GM06990 (cell line): ENCODE measurements at places on chromosomes 3 and 15.

- DNase-seq: no peak
Measured at GRCh38 chr15:28933710-28934445, 48.1 kb downstream of the APBA2 start.

DNA sequence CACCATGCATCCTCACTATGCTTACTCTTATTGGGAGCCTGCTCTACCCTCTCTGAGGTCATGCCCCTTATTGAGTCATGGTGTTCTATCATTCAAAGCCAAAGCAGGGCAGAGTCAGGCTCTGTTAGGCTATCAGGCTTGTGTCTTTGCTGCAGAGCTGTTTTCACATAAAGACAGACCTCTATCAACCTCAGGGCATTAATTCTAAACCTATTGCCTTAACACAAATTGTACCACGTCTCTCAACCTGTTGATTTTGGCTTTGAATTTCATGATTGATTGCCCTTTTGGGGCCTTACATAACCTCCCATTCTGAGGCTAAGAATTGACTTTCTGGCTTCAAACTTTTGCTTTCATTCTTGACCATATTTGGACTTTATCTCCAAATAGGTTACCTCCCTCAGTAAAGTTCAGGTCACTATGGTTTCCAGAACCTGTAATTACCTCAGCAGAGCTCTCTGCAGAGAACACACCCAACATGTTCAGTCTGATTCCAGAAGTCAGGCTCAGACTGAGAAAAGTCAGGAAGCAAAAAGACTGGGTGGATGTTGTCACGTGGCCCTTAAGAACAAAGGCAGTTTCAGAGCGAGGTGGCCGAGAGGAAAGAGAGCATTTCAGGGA is 221.4 kb upstream of the NANOGP8 start:
- no peak for DNase-seq

DNA sequence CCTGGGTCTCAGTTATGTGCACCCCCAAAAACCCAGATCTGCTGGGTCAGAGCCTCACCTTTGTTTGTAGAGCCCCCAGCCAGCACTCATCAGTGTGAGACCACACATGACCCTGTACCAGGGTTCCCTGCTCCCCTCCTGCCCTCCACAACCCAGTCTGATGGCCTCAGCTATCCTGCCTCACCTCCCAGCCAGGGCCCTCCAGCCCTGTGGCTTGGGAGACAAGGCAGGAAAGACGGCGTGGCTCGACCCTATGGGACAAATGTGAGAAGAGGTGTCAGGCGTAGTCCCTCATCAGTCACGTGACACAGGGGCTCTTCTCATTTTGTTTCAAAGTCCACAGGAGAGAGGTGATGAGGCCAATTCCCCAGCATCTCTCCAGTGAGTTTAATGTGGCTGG is 28.3 kb upstream of the PRR23E start:
- no peak for DNase-seq

DNA sequence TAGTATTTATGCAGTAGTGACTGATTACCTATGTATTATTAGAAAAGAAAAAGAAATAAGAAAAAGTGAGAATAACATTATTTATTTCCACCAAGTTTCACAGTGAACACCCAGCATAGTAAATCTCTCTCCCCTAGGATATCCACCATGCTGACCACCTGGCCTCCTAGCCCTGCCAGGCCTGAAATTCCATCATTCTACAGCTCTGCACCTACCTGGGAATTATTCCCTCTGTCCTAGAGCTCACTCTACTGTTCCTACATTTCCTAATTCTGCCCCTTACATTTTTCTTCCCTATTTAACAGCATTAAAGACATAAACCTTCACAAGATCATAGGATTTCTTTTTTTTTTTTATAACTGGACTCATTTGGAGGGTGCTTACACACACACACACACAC is 525.3 kb upstream of the PPP2R3A start:
- no peak for DNase-seq

DNA sequence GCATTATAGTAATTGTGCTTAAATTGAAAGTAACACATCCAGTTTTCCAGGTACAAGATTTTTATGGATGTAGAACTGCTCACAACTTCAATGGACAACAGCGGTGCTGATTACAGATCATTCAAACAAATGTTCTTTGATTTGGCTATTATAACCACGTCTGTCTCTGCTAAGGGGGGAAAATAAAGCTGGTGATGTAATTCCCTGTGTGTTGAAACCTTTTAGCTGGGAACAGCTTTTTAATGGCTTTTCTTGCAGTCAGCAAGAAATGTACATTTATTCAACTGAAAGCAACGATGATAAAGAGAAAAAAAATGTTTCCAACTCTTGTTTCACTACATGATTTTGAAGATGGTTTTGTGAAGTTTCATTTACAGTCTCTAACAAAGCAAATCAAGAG is 431.9 kb upstream of the AGTR1 start:
- DNase-seq: no peak

DNA sequence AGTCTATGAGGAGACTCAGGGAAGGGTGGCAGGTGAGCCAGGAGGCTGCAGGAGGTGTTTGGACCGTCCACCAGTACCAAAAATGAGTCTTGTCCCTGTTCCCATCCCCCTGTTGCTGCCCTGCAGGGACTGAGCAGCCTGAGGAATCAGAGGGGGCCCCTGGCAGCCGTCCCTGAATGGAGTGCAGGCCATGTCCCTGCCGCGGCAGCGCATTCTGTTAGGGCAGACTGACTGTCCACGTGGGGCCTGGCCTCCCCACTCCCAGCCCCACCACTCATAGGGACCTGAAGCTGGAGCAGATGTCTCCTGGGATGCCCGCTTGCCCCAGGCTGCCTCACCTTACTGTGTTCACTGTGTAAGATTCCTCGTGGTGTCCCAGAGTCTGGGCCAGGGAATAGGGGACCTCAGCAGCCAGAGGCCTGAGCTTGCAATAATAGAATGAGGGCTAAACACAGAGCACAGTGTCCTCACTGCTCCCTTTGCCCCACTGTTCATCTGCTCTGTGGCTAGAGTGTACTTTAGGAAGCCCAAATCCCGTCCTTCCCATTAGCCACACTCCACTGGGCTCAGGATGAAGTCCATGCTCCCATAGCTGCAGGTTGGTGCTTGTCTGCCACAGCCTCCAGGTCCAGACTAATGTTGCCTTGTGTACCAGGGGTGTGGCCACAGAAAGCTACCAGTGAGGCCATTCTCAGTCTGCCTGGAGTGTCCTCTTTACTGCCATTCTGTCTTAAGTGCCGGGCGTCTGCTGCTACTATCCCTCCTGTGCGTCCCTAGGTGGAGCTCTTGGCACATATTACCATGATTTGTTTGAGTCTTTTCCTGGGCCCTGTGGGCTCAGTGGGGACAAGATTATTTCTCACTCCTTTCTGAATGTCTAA is 63.2 kb downstream of the HCN4 start:
- no peak for DNase-seq

GRCh38 chr15:40002295-40002694 is 36.7 kb downstream of the SRP14 start:
- no peak for DNase-seq

DNA sequence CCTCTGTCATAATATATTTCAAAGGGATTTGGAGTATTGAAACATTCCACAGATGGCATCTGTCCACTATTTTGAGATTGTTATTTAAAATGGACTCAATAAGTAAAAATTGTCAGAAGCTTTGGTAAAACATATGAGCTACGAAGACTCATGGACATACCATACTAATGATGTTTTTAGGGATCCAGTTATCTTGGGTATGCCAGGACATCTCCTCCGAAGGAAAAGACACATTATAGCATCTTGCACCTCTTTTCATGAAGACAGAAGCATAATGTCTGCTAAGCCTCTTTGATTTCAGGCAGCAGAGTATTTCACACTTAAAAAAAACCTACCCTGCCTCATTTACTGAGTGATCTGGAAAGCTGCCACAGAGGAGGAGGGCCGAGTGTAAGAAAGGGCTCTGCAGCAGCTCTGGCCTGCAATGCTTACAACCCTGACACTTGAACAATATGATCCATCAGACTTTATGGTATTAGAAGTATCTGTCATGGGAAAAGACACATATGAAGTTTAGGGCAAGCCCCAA is 284.8 kb downstream of the TUSC7 start:
- no peak for DNase-seq

- DNase-seq: no peak
Measured at GRCh38 chr3:149271669-149272068, 50.0 kb upstream of the CP start.

GRCh38 chr15:35505809-35506208 is 40.2 kb downstream of the DPH6 start:
- DNase-seq: no peak

- no peak for DNase-seq
Measured at GRCh38 chr3:156519758-156520162, 35.2 kb downstream of the SSR3 start.

DNA sequence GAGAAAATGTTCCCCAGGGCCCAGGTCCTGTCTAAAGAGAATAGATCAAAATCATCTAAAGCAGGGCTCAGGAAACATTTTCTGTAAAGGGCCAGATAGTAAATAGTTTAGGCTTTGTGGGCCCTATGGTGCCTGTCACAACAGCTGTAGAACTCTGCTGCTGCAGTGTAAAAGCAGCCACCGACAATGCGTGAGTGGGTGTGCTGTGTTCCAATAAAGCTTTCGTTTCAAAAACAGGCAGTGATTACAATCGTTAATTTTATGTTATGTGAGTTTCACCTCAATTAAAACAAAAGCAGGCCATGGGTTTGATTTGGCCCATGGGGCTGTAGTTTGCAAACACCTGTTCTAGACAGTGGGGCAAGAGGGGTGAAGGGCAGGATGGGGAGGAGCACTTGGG is 12.5 kb upstream of the HEG1 start:
- no peak for DNase-seq

- DNase-seq: peak; percentile 46
Measured at GRCh38 chr3:49942651-49943050, 2.7 kb downstream of the RBM6 start.

DNA sequence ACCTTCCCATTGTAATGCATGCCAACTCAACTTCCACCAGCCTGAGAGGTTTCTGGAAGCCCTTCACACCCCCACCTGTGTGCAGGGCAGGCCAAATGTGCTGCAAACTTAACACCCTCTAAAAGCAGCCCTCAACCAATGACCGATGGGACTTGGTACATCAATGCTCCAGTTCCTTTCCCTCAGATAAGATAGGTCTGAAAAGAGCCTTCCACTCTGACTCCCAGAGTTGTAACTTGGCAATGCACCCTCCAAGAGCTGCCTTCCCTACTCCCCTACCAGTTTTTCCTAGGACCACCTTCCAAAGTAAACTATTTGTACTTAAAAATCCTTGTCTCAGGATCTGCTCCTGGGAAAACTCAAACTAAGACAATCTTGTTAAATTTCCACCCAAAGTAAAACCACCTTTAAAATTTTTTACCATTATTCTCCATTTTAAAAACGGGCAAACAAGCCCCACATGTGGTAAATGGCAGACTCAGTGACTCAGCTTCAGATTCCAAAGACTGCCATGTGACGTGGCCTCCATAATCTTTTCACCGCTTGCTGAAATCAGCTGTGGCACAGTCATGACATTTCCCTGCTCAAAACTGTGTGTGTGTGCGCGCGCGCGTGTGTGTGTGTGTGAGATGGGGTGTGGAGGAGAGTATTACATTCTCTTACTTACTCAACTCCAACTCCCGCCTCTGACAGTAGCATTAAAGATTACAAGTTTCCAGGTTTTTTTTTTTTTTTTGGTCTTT is 17.2 kb downstream of the RASGRP1 start:
- DNase-seq: no peak

DNA sequence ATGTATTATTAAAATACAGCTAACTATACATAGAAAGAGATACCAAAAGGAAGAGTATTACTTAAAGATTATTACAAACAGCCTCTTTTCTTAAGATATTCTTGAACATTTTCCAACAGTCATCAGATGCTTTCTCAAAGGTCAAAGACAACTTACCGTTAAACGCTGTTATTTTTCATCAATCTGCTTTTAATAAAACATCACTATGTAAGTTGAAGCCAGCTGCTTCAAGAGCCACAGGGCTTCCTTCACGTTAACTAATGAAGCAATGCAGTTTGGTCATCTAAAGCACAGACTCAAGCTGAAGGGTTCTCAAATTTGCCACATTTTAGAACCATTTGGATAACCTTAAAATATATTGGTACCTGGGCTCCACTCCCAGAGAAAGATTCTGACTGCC is 578.8 kb downstream of the ROBO2 start:
- DNase-seq: no peak

DNA sequence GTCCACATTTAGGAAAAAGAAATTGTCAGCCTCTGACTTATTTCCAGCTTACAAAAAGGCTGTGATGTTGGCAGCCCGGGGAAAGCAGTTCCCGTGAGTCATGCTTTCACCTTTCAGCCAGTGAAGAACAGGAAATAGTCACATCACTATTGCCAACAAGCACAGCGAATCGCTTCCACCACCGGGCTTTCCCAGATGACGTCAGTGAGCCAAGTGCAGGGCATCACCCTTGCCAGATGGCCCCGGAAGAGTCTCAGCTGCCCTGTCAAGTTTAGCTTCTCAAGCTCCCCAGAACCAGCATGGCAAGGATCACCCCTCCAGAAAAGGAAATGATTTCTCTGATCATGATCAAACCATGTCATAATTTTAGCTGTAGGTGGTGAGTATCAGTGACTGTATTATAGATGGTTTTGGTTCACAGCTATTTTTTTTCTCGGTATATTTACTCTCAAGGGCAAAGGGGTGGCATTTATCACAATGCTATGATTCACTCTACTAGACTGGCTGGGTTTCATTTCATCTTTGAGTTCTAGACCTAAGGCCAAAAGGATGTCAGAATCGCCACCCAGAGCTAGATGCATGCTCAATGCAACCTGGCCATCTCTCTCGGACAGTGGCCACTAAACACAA is 32.9 kb downstream of the B3GNT5 start:
- DNase-seq: peak; percentile 76

DNA sequence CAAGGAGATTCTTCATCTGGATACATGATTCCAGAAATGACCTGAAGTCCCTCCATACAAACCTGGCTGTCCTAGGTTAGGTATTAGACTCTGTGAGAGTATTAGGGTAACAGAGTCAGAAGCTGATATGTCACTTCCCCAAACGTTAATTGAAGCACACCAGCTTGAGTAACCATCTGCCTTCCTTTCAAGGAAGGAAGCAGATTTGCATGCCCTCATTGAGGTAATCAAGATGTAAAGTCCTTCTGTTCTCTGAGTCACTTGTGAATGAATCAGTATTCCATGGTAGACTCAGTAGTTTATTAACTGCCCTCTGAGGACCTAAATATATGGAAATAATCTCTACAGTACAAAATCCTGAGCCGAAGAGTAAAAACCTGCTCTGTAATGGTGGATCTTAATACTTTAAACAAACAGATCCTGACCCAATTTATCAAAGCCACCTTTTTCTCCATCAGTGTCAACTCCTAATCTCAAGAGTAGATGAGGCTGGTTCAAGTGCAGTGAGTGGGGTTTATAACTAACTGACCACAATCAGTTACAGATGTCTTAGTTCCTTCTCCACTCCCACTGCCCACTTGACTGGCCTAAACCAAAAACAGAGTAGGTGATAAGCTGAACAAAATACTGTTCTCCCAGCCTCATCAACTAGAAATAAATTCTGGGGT is 246.2 kb upstream of the CHRM5 start:
- DNase-seq: peak; percentile 18
